ENCODE measurements at places on chromosomes 5 and 9.

GRCh38 chr5:142382186-142382585 lies 57.4 kb upstream of the SPRY4 start:
- DNase-seq = no peak

- peak; percentile 35 for DNase-seq
Observed at GRCh38 chr5:59661954-59662615, 231.4 kb downstream of the PDE4D start.

DNA sequence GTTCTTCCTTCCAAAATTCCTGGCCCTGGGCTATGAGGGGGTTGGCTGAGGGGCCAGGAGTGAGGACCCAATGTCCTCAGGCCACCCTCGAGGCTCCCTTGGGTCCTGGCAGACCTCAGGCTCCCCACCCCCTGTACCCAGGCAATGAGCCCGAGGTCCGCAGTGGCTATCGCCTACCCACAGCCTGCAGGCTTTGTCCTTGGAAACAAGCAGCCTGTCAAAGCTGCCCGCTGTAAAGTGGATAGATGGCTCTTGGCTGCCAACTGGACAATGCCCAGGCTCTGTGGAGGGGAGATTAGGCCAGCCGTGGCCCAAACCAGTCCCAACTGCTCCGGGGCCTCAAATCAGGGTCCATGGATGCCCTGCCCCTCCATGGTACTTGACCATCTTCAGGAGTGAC lies 2.2 kb upstream of the ADGRD2 start:
- DNase-seq = no peak

- no peak for DNase-seq
Observed at GRCh38 chr5:167317884-167318283, 973.6 kb upstream of the WWC1 start.

- no peak for DNase-seq
Observed at GRCh38 chr9:85892401-85892800, 48.5 kb upstream of the NAA35 start.

DNA sequence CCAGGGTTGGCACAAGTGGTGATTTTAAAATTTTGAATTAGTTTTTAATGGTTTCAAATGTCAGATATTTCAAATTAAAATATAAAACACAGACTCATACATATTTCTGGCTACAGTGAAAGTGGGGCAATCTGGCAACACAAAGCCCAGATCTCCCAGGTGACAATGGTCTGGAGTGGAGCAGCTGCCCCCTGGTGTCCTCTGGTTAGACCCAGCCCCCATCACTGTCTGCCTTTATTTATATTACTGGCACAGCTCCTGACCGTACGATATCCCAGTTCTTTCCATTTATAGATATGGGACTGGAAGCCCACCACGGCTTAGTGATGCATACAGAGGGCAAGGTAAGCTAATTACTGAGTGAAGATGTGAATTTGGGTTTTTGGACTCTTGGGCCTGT lies 37.3 kb downstream of the MACIR start:
- DNase-seq = no peak

- no peak for DNase-seq
Observed at GRCh38 chr9:78896479-78896878, 599.6 kb downstream of the PSAT1 start.

GRCh38 chr5:12343558-12343957 lies 439.3 kb upstream of the CTNND2 start:
- DNase-seq = no peak

- DNase-seq = no peak
Observed at GRCh38 chr9:114476891-114477469, 28.3 kb downstream of the WHRN start.

GRCh38 chr9:78267889-78268288 lies 29.0 kb upstream of the PSAT1 start:
- DNase-seq = no peak

DNA sequence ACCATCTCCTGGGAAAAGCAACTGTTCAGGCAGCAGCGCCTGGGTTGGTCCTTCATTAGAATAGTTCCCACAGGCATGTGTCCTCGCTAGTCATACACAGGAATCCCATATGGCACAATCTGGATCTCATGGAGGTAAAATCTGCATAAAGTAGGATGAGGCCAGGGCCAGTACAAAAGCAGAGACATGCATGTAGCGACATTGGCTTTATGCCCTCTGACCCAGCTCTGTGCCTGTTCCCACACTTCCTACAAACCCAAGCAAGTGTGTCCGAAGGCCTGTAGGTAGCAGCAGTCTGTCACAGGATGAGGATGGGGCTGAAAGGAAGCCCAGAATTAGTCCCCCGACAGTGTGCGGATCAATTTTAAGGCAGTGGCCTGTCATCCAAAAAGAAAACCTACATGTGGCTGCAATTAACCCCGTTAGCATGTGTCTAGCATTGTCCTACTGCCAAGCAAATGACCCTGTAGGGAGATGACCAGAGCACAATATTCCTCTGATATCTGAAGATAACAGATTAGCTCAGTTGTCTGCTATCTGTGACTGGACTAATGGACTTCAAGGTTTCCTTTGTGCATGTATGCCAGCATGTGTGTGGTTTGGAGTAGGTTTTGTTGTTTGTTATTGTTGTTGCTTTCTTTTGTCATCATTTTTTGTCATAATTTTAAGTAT lies 178.8 kb downstream of the TMEM161B start:
- DNase-seq = no peak

GRCh38 chr5:7850395-7851239 lies at the start of gene CFAP90:
TSS of gene CFAP90 (minus strand) at chr5:7851133. CDS start at chr5:7851021, 112 bp downstream.
- no peak for DNase-seq

- no peak for DNase-seq
Observed at GRCh38 chr5:1172670-1173404, 28.6 kb upstream of the SLC6A19 start.

DNA sequence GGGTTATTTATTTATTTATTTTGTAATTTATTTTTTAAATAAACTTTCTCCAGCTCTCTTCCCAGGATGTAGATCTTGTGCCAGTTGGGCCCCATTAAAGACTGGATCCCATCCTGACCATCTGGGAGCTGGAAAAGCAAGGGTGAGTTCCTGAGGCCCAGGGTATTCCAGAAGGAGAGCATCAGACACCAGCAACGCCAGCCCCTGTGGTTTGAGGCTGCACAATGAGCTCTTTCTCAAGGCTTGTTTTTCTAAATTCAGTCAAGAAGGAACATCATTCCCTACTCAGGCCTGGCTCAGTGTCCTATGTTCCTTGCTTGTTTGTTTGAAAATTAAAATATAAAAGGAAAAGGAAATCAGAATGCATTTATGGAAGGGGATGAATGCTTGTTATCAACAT lies 313.3 kb downstream of the EBF1 start:
- DNase-seq = no peak

DNA sequence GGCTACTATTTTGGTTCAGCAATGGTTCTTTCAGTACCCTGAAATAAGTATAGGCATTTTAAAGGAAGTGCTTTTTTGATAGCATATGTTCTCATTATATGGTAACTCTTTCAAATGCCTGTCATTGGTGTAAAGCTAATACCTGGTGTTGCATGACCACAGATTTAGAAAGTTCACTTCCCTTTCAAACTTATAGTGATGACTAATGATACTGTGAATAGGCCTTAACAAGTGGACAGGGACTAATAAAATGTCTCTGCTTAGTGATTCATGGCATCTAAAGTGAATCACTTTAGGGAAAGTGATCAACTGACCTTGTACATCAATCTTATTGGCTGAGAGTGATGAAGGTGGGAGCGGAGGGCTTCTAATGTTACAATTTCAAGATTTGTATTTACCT lies 21.6 kb downstream of the MRPL22 start:
- no peak for DNase-seq

- DNase-seq = no peak
Observed at GRCh38 chr5:172113036-172113435, 75.0 kb downstream of the STK10 start.

DNA sequence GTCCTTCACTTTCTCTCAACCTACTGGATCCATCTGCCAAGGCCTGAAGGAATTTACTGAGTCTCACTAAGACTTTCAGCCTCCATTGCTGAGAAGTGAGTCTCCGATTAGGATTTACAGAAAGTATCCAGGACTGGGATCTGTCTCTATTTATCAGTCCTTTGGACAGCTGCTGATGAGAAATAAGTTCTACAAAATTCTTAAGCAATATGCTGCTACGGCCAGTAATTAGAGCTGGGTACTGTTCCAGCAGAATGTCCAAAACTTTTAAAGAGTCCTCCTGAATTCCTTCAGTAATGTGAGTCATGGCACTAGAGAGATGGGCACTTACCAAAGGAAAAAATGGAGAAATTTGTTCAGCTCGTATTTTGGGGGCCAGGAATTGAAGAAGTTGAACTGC lies 5.9 kb downstream of the TEX10 start:
- DNase-seq = no peak

DNA sequence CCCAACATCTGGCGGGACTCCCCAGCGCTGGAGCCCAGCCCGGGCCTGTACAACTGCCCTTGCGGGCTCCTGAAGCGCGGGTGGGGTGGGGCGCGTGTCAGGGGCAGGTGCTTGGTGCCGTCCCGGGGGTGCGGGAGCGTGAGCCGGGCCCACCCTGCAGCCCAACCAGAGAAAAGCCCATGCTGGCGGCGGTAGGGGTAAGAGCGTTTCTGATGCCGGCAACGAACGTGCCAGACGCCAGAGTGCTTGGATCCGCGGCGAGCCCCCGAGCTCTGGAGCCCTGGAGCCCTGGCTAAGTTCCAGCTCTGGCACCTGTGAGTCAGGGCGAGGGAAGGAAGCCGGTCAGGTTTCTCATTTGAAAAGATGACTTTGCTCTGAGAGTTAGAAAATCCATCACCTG lies 58.0 kb downstream of the ZNF510 start:
- DNase-seq = peak; percentile 68

DNA sequence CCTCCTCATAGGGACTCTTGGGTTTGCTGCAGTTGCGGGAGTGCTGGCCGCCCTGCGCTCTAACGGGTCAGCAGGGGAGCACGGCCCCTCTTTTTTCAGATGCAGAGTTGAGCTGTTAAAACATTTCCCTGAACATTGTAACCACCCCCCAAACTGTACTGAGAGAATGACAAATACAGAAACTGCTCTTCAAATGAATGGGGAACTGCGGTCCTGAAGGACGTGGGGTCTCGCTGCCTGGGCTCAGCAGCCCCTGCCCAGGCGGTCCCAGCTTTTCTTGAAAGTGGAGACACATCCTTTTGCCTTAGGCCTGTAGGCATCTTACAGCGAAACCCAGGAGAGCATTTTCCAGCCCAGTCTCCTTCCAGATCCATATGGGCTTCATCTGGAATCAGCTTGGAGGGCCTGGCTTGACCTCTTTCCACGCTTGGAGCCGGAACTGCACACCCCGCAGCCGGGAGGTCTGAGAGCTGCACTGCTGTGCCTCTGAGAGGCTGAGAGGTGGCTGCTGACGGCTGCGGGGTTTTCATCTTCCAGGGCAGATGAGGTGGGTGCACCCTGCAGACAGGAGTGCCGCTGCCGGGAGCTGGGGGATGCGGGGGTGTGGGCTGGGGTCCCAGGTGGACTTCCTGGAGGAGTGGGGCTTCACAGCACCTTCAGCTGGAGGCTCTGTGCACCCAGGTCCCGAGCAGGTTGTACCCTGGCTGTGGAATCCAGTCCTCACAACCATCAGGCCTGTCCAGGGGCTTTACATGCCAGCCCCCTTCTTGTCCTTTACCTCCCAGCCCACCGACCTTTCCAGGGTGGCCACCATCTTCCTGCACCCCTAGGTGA lies 1.2 kb upstream of the AGPAT2 start:
- DNase-seq = no peak

All from NCI-H2029 treated with DMSO at 0.1 percent for 48 hours (cell line).